ENCODE measurements at places on chromosomes 13 and 19. TPM values are rescaled to one million over a fixed set of nuclear protein-coding genes. Genes with fewer than 3 reads are reported as not detected.

DNA sequence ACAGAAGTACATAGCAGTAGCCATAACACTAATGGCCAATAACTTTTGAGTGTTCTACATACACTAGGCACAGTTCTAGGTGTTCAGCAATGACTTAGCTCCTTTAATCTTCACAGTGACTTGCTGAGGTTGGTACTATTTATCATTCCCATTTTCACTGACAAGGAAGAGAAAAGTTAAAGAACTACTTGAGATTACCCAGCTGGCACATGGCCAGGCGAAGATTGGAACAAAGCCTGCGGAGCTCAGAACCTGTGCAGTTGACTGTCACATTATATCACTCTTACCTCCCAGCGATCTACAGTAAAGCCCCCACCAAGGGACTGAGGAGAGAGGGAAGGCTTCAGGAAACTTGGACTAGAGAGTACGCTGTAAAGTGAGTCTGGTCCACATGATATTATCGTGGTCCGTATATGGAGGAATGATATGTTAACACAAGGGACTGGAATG lies 42.4 kb upstream of the WDFY2 start:
- no peak for DNase-seq

- no peak for DNase-seq
Measured at GRCh38 chr19:6458695-6459261, 814 bp downstream of the SLC25A23 start.

DNA sequence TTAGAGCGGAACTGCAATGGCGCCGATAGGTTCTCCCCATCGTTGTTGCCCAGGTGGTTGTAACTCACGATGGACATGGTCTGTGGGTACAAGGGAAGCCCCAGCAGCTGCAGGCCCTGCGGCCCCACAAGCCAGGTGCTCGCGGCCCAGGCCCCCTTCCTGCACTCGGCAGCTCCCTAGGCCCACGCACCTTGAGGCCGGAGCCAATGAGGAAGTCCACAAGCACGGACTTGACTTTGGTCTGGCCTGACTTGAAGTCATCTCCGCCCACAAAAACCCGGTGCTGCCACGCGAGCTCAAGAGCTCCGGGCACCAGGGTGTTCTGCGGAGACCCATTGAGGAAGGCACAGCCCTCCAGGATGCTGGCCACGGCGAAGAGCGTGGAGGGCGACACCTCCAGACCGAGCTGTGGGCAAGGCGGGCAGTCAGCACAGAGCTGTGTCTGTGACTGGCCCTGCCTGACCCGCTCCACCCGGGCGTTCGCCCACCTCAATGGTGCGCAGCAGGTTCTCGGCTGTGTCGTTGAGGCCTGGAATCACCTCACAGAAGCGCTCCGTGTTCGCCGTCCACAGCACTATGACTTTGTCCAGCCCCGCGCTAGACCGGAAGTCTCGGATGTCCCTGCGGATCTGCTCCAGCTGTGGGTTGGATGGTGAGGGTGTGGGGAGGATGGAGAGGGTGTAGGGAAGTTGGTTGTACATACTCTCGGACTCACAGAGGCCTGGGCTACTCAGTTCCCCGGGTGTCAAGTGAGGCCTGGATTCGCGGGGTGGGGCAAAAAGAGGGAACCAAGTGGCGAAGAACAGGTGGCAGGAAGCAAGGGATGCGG lies 1.9 kb downstream of the ISYNA1 start:
- DNase-seq = no peak

- no peak for DNase-seq
Measured at GRCh38 chr13:73993661-73994060, 140.5 kb downstream of the KLF12 start.

GRCh38 chr19:6648141-6648715 lies 21.7 kb downstream of the TNFSF14 start:
- no peak for DNase-seq

GRCh38 chr13:86020351-86021002 lies 221.3 kb upstream of the SLITRK6 start:
- DNase-seq = no peak

- DNase-seq = no peak
Measured at GRCh38 chr13:114204894-114205293, 25.8 kb downstream of the CFAP97D2 start.

DNA sequence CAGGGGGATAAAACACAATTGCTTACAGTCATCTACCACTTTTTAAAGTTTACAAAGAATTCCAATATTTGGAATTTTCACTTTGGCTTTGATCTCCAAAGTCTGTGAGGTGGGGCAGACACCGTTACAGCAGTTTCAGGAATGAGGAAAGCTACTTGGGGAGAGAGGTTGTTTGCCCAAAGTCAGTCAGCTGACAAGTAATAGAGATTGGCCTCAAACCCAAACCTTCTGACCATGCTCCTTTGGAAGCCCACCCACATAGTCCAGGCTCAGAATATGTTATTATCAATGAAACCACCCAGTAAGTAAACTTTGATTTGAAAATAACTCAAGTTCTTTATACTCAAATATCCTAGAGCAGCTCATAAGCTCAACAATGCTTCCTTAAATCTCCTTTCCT lies 29.0 kb downstream of the RXFP2 start:
- no peak for DNase-seq

DNA sequence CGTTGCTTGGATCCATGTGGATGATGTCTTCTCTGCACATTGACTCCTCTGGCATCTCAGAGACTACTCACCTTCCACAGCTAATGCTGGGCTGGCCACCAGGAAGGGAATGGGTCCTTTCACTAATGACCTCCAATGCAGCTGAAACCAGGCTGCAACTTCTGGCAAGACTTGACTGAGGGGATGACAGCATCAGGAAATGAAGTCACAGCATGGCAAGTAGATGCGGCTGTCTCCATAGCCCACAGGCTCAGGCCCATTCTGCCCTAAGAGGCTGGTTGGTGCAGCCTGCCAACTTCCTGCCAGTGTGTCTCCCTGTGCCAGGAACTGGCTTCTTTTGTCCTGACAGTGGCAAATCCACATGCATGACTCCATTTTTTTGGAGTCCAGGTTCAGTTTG lies 467.3 kb downstream of the TSHZ3 start:
- no peak for DNase-seq

- no peak for DNase-seq
Measured at GRCh38 chr13:108508263-108508662, 121.1 kb upstream of the MYO16 start.

- DNase-seq = no peak
Measured at GRCh38 chr19:38211766-38212165, 12.3 kb downstream of the DPF1 start.

GRCh38 chr19:39765091-39766076 lies 13.3 kb upstream of the LEUTX start:
- DNase-seq = peak; percentile 42

DNA sequence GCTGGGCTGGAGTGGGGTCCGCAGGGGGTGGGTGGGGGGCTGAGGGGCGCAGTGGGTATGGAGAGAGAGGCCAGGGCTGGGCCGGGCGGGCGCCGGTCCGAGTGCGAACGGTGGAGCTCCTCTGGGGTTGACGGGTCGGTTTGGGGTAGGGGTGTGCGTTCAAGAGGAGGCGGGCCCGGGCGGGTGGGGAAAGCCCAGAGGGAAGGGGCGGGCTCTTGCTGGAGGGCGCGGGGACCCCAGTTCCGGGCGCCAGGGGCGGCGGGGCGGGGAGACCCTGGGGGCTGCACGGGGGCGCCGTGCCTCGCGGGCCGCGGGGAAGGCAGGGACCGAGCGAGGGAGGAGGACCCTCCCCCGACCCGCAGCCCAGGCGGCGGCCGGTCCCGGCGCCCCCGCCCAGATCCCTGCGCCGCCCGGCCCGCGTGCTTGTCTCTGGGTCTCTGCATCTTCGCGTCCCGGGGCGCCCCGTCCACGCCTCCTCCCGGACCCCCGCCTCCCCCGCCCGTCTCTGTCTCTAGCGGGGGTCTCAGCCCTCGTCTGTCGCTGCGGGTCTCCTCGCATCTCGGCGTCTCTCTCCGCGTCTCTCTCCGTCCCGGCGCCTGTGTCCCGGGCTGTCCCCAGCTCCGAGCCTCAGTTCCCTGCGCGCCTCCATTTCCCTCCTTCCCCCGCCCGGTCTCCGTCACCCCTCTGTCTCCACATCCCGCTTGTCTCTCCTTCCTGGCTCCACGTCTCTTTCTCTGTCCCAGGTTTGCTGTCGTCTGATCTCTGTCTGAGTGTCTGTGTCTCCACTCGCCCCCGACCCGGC lies 8.3 kb upstream of the SHISA7 start:
- DNase-seq = no peak

DNA sequence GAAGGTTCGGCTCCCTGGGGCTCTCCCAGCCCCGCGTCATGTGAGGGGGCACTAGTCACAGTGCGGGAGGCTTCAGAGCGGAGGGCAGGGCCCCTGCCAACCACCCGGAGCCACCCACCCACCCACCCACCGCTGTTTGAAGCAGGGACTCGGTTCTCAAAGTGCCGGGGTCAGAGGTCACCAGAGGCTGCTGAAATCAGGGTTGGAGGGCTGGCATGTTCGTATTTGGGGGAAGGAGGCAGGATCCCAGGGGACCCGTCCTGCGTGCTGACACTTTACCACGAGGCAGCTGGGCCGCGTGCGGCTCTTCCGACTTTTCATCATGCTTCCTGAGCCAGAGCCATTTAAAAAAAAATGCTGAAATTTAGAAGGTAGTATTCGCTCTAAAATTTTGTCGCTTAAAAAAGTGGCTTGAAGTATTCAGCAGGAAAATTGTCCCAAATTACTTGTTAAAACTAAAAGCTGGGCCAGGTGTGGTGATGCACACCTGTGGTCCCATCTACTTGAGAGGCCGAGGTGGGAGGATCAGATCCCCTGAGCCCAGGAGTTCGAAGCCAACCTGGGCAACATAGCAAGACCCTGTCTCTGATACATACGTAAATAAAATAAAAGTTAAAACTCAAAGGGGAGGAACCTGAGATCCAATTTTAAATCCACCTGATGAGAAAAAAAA lies 21.2 kb downstream of the ATP11A start:
- no peak for DNase-seq

DNA sequence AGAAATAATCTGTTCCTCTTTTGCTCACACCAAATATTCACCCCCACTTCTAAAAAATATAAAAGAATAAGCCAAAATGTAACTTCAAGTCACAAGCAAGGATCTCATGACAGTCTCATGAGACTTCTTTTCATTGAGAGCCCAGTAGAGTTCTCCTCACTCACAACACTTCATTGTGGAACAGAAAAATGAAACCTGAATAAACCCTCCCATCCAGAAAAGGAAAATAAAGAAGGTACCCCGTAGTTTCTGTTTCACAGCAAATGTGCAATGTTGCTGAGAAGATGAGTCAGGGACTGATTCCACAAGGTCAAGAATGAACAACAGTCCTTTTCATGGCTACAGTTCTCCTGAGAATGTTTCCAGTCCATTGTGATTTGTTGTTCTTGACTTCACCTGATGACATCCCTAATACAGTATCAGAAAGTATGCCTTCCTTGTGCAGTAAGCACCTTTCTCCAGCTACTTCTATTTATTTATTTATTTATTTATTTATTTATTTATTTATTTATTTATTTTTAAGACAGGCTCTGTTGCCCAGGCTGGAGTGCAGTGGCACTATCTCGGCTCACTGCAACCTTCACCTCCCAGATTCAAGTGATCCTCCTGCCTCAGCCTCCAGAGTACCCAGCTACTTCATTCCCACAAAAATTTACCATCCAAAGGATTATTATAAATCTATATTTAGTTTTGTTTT lies 6.4 kb upstream of the ZNF841 start:
- DNase-seq = no peak

GRCh38 chr13:97069050-97069815 lies 75.0 kb upstream of the OXGR1 start:
- no peak for DNase-seq

DNA sequence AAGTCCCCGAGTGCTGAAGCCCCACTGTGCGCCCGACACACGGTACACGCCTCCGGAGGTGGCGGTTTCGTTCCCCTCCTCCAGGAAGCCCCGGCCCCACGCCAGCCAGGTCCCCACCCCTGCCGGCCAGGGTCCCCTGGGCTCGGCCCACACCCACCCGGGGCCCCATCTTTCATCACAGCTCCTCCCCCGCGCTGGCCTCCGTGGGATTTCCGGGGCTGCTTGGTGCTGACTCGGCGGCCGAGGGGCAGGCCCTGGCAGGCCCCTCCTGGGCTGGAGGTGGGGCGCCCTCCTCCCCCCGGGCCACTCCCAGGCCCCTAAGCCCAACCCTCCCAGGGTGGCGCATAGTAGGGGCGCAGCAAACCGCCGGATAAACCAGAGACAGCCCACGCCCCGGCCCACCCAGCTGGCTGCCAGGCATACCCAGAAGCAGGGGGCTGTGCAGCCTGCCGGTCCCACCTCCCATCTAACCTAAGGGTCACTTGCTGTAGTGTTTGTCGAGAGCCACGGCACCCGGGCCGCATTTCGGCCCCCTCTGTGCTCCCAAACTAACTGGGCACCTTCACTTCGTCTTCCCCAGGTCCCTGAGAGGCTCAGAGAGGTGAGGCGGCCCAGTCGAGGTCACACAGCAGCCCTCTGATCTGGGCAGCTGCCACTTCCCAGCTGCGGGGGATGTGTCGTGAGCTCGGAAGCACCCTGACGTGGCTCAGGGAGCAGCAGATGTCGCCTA lies 6.6 kb downstream of the ZBTB7A start:
- no peak for DNase-seq

GRCh38 chr13:98609756-98610155 lies 32.8 kb upstream of the STK24 start:
- DNase-seq = no peak

DNA sequence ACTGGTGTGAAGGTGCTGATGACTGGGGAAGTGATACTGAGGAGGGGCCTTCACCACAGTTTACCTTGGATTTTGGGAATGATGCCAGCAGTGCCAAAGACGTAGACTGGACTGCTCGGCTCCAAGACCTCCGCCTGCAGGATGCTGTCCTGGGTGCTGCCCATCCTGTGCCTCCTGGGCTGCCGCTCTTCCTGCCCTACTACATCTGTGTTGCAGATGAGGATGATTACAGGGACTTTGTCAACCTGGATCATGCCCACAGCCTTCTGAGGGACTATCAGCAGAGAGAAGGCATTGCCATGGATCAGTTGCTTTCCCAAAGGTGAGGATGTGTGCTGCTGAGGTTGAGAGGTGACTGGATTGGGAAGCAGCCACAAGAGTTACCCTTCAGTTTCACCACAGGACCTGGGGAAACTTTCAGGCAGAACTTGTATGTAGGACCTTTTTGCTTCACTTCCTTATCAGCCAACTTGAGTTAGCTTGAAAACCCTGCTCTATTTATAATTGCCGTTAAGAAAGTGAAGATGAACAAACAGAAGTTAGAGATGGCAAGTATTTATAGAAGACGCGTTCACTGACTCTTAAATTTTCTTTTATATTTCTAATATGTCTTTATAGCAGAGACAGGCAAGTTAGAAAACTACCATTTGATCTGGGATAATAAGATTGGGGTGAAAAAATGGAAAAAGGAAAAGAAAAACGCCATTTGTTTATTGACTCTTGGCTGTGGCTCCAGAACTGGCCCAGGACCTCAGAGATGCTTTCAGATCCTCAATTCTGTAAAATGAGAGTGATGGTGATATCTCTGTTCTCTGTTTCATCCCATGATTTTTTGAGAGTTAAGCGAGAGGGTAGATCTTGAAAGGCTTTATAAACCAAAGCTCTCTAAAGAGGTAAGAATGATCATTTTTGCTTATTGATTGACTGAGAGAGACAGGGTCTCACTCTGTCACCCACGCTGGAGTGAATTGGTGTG lies 5.3 kb downstream of the PDCD2L start:
- DNase-seq = no peak

LRRC25 gene
- total RNA-seq = 11.8 TPM

ETFB gene
- 251 TPM for total RNA-seq

LIM2 gene
- total RNA-seq = not detected

KLF1 gene
- total RNA-seq = not detected

C1QTNF9 gene
- 0.79 TPM for total RNA-seq

LYPD4 gene
- not detected for total RNA-seq

TMEM145 gene
- total RNA-seq = 1.9 TPM

ZNF714 gene
- total RNA-seq = 3.0 TPM

TLE6 gene
- 1.9 TPM for total RNA-seq

TMEM161A gene
- total RNA-seq = 12.0 TPM

MICU2 gene
- 53.1 TPM for total RNA-seq

STOML3 gene
- not detected for total RNA-seq

CPAMD8 gene
- 14.2 TPM for total RNA-seq

Measured in omental fat pad (tissue), 4 donors.